ENCODE measurements at places on chromosomes 16 and 17.

DNA sequence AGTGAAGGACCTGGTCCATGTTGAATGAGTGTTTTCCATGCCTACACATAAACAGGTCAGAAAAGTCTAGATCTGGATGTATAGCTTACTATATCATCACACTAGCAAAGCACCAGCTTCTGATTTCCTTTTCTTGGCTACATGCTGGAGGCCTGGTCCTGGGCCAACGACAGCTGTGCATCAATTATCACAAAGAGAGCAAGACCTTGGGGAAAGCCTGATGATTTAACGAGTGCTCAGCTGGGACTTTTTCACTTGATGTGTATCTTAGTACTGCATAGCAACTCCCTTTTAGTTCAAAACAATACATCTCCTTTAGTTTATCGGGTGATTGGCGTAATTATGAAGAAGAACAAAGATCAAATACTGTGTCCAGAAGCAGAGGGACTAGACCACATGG lies 358.2 kb downstream of the KIF2B start:
- DNase-seq: no peak

DNA sequence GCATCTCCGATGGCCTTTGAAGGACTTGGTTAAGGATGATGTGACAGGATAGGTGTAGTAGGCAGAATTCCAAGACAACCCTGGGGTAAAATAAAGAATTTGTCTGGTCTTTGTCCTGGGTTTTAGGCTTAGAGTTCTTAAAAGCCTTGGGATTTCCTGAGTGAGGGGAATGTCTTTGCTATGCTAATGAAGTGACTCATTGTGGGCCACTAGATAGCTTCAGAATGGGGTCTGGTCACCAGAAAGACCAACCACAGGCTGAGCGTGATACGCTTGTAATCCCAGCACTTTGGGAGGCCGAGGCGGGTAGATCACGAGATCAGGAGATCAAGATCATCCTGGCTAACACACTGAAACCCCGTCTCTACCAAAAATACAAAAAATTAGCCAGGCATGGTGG lies 182.8 kb upstream of the TOX3 start:
- DNase-seq: no peak

GRCh38 chr17:225551-225950 lies 44.1 kb upstream of the DOC2B start:
- DNase-seq: no peak

DNA sequence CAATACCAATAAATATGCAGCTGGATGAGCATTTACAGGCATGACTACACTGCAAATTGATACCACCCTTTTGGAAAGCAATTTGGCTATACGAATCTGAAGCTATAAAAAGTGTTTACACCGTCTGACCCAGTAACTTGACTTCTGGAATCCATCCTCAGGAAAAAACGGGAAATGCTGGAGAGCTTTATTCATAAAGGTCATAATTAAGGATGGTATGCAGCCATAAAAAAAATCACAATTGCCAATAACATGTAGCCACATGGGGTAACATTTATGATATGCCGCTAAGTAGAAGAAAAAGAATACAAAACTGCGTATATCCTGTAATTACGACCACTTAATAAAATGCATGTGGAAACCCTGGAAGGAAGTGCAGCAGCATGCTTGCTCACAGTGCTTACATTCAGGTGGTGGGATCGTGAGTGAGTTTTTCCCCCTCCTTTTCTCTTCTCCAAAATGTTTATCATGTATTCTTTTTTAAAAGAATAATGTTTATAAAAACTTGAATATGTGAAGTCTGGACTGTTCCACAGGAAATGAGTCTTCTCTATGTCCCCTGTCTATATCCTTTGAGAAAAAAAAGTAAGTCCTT lies 34.2 kb downstream of the COPRS start:
- peak; percentile 31 for DNase-seq

GRCh38 chr16:11169641-11170040 lies 86.4 kb downstream of the SOCS1 start:
- DNase-seq: no peak

- DNase-seq: no peak
These were observed 13.8 kb downstream of the CHST6 start for GRCh38 chr16:75481475-75481874.

DNA sequence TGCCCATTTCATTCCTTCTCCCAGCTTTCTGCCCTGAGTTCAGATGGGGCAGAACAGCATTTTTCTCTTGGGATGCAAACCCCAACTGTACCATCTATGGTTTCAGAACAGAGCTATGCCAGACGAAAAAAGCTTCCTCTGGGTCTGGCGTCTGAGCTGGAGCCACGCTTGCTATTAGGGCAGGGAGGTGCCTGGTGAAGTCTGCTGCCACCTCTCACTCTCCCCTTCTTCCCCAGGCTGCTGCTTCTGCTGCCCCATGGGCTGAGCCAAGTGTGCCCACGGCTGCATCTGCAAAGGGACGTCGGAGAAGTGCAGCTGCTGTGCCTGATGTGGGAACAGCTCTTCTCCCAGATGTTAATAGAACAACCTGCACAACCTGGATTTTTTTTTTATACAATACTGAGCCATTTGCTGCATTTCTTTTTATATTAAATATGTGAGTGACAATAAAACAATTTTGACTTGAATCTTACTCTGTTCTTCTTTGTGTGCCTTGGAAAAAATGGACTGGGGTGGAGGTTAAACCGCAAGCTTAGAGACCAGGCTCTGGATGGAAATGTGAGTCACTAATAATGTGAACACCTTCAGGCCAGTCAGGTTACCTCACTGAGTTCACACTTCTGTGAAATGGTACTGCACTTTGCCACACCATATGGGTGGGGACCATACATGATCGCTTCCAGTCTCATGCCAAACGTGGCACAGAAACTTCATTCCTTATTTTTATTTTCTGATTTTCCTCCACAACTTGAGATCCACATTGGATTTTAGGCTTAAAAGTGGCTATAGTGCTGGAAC lies 1.7 kb upstream of the MT1A start:
- no peak for DNase-seq

GRCh38 chr17:28735242-28735722 lies 6.7 kb downstream of the NEK8 start:
- no peak for DNase-seq

GRCh38 chr16:59590845-59591244 lies 856.7 kb upstream of the GOT2 start:
- no peak for DNase-seq

- no peak for DNase-seq
These were observed 20.9 kb downstream of the GPR179 start for GRCh38 chr17:38322897-38323296.

GRCh38 chr16:29985271-29985811 lies 10.1 kb downstream of the HIRIP3 start:
- DNase-seq: no peak

- DNase-seq: no peak
These were observed 259.6 kb downstream of the ZFHX3 start for GRCh38 chr16:72788269-72788809.

GRCh38 chr16:3637371-3637923 lies 17.0 kb upstream of the DNASE1 start:
- DNase-seq: no peak

- DNase-seq: no peak
These were observed 96.6 kb upstream of the SMIM36 start for GRCh38 chr17:55607731-55608341.

DNA sequence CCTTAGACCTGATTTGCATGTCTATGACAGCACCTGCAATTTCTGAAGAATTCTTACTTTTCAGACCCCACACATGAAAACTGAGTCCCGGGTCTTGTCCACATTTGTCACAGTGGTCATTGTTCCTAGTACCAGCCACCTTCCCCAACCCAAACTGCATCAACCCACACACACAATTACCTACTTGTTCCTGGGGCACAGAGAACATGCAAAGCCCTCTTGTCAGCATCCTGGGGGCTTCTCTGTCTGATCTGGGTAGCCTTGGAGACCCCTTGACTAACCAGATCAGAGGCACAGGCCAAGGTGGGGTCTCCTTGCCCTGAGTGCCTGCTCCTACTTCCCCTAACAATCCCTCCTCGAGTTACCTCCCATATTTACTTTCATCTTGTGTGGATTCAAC lies 36.7 kb upstream of the PIK3R6 start:
- no peak for DNase-seq

GRCh38 chr17:81309140-81309858 lies 14.2 kb upstream of the SLC38A10 start:
- DNase-seq: no peak

DNA sequence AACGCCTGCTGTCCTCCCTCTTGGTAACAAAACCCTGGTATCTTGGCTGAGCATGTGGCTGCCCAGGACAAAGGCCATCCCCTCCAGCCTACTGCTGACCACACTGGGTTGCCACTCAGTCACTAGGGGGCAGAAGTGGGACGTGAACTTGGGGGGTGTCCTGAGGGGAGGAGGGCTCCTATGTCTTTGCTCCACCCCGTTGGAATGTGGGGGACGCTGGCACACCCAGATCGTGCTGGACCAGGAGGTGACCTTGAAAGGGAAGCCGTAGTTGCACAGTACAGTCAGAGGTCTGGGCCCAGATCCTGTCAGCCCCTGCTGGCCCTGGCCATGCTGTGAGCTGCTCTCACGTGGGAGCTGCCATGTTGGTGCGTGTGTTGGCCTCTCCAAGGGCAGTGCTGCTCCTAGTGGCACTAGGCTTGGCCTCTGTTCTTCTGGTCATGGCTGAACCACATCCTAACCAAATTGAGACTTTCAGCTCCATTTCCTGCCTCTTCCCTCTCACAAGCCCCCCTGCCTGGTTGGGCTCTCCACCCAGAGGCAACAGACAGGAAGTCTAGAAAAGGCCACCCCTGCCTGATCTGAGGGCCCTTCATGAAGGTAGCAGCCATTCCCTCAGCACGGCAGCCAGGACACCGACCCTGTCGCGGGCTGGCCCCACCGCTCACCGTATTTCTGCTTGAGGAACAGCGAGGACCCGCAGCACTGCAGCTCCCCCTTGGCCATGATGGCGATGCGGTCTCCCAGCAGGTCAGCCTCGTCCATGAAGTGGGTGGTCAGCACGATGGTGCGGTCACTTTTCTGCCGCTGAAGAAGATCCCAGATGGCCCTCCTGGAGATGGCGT lies 29.0 kb upstream of the RNPS1 start:
- DNase-seq: no peak

- DNase-seq: peak; percentile 16
These were observed 587 bp downstream of the PLD6 start for GRCh38 chr17:17205368-17206123.

GRCh38 chr17:8059131-8059530 lies 20.3 kb downstream of the ALOX15B start:
- DNase-seq: no peak

DNA sequence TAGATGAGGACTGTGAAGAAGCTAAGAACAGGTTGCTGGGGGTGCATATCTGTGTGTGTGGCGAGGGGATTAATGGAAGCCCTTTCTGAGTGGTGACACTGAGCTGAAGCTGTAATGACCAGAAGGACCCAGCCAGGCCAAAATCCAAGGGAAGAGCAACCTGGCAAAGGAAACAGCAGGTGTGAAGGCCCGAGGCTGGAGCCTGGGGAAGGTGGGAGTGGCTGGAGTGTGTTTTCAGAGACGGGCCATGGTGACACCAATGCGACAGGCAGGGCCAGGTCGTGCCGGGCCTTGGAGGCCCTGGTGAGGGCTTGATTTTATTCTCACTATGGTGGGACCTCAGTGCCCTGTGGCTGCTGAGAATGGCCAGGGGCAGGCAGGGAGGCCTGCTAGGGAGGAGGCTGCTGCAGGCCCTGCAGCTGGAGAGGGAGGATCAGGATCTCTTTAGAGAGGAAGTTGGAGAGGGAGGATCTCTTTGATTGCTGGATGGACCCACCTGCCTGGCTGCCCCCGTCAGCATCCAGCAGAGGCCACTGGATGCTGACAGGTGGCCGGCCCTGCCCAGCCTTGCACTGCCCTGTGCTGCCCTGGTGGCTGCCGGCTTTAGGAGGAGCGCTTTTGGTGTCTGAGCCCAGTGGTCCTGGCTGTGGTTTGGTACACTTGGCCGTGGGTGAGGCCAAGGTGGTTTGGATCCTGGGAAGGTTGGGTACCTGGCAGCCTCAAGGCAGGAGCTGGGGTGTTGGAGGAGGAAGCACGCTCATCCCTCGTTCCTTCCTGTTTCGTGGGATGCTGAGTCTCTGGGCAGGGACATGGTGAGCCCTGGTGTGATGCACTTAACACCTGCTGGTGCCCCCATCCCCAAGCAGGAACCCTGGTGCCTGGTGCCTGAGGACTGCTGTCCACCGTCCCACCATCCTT lies 188.3 kb downstream of the SEC14L1 start:
- DNase-seq: no peak

DNA sequence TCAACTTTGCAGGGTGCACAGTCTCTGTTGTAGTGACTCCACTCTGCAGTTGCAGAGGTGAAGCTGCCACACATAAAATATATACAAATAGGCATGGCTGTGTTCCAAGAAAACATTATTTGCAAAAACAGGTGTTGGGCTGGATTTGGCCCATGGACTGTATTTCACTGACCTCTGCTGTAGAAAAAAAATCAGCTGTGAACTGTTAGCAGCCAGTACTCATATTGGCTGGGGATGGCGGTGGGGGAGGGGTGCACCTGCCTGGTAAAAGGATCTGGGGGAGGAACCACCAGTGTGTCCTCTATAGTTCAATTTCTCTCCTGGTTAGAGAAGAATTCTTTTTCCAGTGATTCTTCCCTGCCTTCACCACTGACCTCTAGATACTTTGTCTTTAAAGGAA lies 50.0 kb downstream of the SHISA9 start:
- DNase-seq: no peak

DNA sequence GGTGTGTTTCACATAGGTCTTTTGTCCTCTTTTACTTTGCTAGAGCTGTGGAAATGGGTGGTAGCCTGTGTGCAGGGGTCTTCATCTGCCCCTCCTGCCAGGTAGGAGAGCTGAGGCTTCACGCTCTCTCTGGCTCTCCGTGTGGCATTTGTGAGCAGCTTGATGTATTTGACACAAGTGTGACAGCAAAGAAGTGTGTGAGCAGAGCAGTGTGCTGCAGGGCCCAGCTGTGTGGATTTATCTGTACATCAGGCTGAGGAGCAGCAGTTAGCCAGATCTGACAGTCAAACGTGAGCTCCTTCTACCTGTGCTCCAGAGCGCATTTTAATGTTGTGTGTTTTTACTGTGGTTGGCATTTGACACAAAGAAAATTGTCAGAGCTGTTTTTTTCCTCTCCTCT lies 101.8 kb downstream of the FTO start:
- DNase-seq: no peak

GRCh38 chr17:8793649-8794048 lies 5.5 kb downstream of the MFSD6L start:
- no peak for DNase-seq

DNA sequence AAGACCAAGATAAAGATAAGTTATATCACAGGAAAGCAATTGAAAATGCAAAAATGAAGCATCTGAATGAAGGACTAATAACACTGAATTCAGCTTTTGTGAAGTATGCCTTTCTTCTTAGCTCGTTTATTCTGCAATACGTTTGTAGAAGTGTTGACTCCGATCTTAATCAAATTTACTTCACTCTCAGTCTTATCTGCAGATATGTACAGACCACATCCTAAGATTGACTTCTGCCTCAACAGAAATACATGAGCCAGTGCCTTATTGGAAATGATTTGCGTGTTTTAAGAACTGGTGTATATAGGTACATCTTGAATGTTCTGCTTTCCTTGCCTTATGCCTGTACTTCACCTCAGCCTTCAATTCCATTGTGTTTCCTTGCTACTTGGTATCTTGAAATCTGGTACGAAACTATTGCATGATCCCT lies 1.3 kb downstream of the ATF7IP2 start:
- DNase-seq: no peak
